ENCODE measurements at places on chromosomes 5 and 9.
A peak's percentile ranks its signal among the peaks of the same experiment; 100 is the strongest.

GRCh38 chr9:126611592-126612325, 2.0 kb upstream of the LMX1B start:
- peak; percentile 59 for DNase-seq

- DNase-seq, result no peak
Observed at GRCh38 chr9:71355884-71356283, 234.5 kb upstream of the TRPM3 start.

DNA sequence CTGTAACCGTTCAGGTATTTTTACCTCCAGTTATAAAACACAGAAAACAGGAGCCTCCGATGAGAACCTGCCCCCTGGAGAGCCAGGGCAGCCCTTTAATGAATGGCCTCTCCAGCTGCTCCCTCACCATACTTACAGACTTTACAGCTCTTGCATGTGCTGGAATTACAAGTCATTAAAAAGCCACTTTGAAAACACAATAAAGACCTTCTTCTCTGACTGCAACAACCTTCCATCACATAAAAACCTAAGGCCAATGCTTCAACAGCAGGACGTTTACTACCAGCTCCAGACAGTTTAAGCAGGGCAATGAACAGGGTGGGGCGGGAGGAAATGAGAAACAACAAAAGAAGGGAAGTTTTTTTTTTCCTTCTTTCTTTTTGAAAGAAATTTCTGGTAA, 213.8 kb downstream of the MLLT3 start:
- no peak for DNase-seq

- no peak for DNase-seq
Observed at GRCh38 chr5:105630803-105631202, 2039.9 kb downstream of the EFNA5 start.

GRCh38 chr5:132860742-132861141, 5.5 kb downstream of the GDF9 start:
- DNase-seq, result no peak

DNA sequence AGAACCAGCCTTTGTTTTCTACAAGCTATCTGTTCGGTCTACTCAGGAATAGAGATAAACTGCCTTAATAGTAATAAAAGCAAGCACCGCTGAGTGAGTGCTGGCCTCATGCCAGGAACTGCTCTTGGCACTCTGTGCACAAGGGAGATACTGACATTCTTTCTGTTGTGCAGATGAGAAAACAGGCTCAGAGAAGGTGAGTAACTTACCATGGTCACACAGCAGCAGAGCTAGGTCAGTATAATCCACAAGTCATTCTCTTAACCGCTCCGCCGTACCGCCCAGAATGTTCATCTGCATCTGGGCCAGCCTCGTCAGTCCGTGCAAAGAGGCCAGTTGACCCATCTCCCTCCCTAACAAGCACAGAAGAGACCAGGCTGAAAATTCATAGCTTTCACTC, 27.4 kb downstream of the QRFP start:
- DNase-seq, result no peak

DNA sequence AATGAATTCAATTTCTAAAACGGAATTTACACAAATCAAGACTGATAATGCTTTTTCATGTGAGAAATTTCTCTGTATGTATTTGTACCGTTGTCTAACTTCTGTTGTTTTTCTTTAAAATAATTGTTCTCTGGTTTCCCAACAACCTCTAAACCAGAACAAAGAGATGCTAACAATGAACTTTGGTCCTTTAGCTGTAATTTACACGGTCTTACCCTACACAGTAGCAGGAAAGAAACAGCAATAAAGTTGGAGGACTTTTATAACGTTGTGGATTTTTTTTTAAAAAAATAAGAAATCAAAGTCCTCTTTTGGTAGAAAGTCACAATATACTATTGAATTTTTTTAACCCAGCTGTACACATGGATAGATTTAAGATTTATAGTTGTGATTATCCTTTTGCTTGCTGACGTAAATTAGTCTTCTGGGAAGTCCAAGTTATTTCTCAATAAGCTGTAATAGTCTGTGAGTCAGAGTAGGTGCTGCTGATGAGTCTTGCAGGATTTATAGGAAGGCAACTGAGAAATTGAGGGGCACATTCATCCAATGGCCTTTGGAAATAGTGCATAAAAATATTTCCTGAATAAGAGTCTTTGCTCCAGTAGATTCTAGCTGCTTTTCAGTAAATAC, 76.8 kb upstream of the PCSK1 start:
- DNase-seq, result peak; percentile 84

DNA sequence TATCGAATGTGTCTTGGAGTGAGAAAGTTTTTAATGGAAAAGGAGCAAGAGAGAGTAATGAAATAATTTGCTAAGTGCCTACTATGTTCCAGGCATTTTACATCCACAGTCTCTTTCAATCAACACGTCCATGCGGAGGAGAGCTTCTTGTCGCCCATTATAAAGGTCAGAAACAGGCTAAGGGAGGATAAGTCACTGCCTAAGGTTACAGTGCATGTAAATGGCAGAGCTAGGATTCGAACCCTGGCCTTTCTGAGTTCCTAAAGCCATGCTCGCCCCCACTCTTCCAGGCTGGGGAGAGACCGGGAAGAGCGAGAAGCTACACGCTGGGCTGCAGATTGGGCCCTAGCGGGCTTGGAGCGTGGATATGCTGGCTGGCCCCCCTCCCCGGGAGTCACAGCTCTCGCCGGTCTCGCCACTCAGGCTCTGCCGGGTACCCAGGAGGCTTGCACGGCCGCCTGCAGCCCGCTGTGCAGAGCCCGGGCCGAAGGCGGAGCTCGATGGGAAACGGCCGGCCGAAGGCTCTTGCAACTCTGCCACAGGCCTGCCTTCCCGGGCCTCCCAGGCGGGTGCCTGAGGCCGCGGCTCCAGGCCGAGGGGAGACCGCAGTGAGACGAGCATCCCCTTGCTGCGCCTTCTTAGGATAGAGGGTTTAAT, 775 bp upstream of the LHX2 start:
- DNase-seq, result peak; percentile 47

GRCh38 chr5:154368041-154368800, 77.6 kb upstream of the SAP30L start:
- DNase-seq, result peak; percentile 95

DNA sequence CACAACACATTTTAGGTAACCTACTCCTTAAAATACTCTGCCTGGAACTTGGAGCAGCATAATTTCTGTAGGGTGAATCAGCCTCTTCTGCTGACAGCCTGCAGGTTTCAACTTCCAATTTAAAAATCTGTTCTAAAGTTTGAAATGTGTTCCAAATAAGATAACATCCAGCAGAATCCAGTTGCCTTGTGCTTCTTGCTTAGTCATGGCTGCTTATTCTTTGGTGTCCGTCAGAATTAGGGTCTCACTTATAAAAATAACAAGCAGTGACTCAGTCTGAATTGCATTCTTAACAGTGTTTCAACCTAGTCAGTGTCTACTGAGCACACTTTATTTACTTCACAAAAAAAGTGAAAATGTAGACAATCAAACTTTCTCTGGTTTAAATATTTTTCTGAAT, 3.7 kb downstream of the CDH6 start:
- DNase-seq, result no peak

GRCh38 chr5:101643794-101644193, 652.3 kb downstream of the SLCO4C1 start:
- DNase-seq, result no peak

GRCh38 chr5:65651144-65651543, 26.3 kb downstream of the SHLD3 start:
- DNase-seq, result no peak

GRCh38 chr9:121491111-121491510, 8.5 kb downstream of the GGTA1 start:
- no peak for DNase-seq

- no peak for DNase-seq
Observed at GRCh38 chr5:81398741-81399140, 4.8 kb upstream of the ACOT12 start.

DNA sequence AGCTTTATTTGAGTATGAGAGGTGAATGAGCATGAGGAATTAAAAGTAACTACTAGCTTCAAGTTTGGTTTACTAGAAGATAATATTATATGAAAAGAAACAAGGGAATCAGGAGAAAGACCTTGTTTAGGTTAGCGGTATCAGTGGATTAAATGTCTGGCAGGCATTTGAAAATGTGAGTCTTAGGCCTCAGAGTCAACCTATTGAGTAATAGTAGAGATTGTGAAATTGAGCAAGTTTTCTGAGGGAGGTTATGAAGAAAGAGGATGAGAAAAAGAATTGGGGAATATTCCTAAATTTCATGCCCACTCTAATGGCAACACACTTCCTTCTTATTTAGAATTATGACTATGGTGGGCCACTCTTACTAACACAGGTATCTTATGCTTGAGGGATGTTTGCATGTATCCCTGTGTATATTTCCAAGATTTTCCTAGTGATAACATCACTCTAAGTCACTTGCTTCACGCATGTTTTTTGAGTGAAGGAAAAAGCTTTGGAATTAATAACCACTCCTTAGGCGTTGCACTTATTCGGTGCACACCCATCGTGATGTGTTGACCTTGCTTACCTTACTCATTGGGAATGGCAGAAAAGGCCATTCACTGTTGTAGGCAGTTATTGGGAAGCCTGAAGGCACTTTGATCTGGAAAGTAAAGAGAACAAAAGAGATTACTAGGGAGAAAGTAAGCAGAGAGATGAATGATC, 8.2 kb upstream of the ELL2 start:
- DNase-seq, result no peak

DNA sequence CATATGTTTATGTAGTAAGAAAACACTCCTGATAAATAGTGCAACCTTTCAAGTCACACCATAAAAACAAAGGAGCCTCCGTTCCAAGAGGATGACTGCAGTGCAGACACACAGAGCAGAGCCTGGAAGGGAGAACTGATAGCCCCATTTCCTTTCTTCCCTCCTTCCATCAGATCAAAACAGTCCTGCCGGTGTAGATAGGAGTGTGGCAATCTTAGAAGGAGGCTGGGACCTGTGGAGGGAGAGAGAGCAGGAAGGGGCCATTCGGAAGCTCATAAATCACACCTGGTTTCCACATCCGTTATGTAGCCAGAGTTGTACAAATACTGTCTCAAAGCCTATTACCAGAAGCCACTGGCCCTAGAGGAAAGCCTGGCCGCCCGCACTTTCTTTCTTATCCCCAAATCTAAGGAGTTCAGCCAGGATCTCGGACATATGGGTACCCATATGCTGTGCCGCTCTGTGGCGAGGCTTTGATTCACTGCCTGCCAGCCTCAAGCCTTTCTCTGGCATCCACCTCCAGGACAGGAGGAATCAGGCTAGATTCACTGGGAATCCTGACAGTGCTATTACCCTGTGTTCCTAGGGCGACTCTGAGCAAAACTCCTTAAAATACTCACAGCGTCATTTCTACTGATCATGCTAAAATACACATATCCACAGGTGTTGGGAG, 26.9 kb downstream of the DAP start:
- DNase-seq, result no peak

DNA sequence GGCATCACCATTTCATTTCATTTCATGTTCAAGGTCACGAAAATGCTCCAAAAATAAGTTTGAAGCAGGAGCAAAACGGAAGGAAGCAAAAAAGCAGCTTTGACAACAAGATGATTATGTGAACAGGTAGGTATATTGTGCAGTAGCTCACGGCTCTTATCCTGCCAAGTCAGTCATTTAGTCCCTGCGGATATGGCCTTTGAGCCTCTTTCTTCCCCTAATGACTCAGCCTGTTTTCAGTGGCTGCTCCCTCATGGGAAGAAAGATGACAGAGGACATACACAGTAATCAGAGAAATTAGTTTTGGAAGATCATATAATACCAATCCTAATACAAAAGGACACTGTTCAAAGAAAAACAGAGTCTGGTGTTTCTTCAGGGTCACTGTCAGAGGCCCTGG, 155.8 kb upstream of the GRAMD2B start:
- no peak for DNase-seq

DNA sequence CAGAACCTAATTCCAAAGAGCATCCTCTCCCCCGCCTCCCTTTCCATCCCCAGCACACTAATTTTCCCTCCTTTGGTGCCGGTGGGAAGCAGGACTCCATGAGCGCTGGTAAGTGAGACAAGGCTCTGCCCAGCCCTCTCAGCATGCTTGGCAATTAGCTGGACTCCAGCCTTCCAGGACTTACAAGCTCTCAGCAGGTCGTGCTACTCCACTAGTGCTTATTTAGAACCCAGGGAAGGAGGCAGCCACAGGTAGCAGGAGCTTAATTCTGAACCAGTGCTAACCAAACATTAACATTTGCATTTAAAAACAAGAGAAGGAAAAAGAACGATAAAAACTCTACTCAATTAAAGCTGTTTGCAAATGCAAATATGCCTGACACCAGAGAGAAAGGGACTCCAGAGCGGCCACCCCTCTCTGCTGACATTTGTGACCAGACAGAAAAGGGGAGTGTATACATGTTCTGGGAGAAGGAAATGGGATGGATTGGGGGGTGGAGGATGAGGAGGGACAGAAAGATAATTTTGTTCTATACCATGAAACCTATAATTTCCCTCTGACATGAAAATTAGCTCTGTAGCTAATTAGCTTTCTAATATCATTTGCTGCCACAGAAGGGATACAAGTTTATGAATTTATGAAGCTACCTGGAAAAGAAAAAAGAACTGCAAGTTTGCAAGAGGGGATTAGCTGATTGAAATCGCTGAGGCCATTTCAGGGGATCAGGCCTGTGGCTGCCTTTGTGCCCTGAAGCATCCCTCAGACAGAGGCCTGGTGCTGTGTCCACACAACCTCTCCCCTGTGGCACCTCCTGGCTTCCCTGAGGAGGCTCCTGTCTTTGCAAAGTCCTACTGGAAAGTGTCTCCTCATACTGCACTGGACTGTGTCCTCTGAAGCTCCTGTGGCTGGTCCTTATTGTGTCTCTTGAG, 266.3 kb downstream of the SEC61B start:
- no peak for DNase-seq

GRCh38 chr9:130451509-130452388, 7.0 kb downstream of the ASS1 start:
- DNase-seq, result peak; percentile 96

DNA sequence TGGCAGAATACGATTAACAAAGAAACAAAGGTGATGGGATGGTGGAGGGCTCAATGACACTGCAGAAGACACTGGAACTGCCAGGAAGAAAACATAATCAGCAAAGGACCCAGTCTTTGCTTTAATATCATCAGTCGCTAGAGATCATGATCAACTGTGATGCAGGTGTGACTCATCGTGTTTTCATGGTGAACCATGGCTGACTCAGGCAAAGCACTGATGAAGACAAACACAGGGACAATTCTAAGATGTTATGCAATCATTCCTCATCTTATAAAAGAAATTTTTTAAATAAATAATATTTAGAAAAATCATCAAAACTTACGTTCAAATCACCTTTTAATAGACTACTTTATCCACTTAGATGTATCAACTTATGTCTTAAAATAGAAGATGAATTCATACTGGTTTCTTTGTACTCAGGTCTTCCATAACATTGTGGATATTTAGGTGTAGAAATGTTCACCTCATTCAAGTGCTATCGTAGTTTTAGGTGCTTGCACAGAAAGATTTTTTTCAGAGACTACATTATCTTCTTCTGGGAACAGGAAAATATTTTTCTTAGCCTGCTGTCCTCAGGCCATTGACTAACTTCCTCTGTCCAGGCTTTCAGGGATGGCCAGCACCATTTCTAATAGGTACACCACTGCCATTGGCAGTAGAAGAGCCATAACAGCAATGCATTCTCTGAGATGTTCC, 673.4 kb upstream of the MEF2C start:
- DNase-seq, result peak; percentile 44

GRCh38 chr5:34749431-34749873, 89.5 kb upstream of the TTC23L start:
- peak; percentile 53 for DNase-seq
